ENCODE measurements at places on chromosomes 5 and 9.

DNA sequence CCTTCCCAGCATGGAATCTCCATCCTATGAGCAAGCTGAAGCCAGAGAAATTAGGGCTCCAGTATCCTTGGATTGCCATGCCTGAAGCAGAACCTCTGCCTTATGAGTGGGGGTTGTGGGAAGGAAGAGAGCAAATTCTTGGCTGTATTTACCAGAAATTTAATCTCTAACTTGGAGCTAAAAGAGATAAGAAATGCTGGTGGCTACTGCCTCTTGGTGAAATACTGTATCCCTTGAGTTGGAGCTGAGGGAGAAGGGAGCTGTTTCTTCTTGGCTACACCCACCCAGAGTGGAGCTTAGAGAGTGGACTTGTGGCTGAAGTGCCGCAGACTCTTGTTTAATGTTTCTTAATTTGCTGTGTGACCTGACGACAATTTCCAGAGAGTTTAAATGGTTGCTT lies 447.3 kb downstream of the ARHGEF28 start:
- no peak for DNase-seq

GRCh38 chr5:180533845-180534244 lies 39.7 kb downstream of the CNOT6 start:
- DNase-seq, result no peak

- no peak for DNase-seq
Measured at GRCh38 chr5:102554728-102555127, 55.9 kb upstream of the SLCO6A1 start.

DNA sequence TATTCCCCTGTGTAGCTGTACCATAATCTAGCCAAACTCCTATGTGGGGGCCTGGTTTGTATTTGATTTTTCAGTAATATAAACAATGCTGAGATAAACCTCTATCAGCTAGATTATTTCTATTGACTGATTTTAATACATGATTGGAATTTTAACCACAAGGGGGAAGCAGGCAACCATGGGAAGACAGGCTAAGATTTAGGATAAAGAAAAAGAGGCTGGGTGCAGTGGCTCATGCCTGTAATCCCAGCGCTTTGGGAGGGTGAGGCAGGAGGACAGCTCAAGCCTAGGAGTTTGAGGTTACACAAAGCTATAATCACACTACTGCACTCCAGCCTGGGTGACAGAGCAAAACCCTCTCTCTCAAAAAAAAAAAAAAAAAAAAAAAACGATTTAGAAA lies 18.1 kb upstream of the GPX3 start:
- DNase-seq, result no peak

GRCh38 chr9:79287708-79288290 lies 284.0 kb upstream of the TLE4 start:
- no peak for DNase-seq
